Fibroblast of pulmonary artery (primary cell): ENCODE measurements at places on chromosomes 1 and 21.

DNA sequence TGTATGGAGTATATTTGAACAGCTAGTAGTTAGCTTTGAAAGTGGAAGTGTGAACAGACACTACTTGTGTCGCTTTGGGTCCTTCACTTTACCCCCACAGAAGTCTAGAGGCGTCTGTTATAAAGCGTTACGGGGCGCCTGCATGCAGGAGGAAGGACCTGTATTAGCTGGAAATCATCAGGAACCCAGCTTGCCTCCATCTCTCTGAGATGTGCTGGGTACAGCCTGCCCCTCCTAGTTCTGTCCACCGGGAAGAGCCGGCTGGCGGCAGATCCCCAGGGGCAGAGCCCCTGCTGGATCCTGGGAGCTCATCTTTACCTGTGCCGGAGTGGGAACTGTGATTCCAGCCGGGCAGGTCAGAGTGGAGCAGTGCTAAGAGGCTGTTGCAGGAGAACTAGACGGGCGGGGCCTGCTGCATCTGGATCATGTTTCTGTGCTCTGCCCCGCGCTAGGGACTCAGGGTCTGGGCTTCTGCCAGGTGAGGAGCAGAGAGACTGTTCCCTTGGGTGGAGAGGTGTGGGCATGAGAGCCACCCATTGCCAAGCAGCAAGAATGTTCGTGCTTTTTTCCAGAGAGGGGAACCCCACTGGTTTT is 22.3 kb upstream of the SPSB1 start:
- no peak for DNase-seq

DNA sequence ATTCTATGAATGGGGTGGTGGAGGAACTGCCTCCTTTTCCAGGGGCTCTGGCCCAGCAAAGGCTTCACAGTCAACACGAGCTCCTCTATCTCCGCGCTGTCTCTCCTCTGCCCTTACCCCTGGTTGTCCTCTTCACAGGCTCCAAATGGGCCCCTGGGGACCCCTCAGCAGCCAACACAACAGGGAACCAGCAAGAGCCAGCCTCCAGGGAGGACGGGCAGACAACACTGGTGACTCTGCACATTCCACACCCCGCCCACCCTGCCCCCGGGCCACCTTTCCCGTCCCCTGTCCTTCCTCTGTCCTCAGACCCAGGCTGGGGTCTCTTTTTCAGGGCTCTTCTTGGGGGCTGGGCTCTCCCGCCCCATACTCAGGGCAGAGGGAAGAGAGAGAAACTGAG is 17.5 kb upstream of the ETV3 start:
- no peak for DNase-seq

DNA sequence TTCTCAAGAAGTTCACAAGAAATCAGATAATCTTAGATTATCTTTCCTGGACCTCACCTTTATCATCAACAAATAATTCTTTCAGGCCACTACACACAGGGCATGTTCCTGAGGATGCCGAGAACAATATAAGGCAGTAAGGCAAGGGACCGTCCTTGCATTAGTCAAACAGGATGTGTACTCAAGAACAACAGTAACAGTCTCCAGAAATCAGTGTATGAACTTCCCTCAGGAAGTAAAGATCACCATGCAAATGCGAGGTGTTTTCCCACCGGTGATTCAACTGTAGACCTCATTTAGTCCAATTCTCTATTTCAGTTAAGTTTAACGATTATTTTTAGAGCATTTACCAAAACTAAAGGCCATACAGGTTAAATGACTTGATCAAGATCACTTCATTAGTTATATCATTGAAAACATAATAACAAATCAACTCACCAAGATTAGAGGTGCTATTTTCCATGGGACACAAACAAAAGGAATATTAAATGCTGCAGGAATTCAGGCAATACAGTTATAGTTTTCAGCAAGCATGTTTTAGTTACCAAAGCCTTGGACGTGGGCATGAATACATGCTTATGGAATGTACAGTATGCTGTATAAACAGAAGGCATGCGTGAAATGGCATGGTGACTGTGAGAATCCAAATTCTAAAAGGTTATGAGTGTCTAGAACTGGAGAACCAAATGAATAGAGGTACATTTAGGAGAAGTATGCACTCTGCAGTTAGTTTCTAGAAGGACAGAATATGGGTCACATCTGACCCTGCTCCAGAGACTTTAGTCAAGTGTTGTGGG is 145.2 kb downstream of the TNR start:
- peak; percentile 44 for DNase-seq

- DNase-seq: no peak
These were observed 3.6 kb downstream of the B4GALT3 start for GRCh38 chr1:161173711-161174110.

- peak; percentile 6 for DNase-seq
These were observed 40.3 kb downstream of the CFHR5 start for GRCh38 chr1:197017558-197018146.

GRCh38 chr1:155073377-155074242 is 5.0 kb upstream of the EFNA3 start:
- no peak for DNase-seq

DNA sequence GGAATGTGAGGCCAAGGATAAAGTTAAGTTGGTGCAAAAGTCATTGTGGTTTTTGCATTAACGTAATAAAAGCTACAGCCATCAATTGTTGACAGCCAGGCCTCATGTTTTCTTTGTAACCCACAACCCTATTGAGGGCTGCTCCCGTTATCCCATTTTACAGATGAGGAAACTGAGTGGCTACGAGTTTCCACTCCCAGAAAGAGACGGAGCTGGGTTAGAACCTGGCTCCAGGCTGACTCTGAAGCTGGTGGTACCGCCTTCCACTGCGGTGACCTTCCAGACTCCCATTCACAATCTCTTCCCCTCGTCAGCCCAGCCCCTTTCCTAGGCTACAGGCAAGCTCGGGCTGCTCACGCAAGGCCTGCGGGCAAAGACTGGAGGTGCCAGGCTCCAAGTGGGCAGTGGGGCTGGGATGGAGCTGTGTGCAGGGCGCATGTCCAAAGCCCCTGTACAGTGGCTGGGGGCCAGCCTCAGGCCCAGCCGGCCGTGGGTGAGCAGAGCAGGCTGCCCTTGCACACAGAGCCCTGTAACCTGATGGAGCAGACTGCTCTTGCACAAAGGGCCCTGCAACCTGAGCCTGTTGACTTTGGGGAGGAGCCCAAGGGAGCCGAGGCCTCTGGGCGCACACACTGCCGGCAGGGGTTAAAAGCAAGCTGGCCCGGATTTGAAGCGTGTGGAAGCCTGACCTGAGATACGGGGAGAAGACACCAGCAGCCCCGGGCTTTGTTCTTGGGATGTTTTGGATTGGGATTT is 97.4 kb upstream of the TMPRSS2 start:
- DNase-seq: no peak

DNA sequence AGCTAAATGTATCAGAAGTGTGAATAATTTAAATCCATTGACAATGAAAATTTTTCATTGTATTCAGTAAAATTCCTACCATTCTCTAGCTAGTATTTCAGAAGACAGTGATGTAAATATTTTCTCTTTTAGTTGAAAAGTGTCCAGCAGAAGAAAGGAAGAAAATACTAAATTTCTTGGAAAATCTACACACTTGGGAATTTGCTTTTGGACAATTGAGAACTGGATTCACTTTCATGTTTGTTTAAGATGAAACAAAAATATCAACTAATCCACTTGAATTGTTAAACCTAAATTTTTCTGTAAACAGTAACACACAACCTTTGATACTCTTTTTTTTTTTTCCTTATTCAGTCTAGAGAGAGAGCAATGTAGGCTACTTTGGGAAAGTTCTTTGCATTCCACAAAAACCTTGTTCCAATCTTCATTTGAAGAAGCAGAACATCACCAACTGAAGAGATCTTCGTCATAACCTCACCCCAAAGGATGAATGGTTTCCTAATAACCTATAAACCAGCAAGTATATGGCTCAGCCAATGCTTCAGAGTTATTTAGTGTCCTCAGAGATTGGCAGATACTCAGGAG is 155.1 kb upstream of the GORAB start:
- DNase-seq: no peak

DNA sequence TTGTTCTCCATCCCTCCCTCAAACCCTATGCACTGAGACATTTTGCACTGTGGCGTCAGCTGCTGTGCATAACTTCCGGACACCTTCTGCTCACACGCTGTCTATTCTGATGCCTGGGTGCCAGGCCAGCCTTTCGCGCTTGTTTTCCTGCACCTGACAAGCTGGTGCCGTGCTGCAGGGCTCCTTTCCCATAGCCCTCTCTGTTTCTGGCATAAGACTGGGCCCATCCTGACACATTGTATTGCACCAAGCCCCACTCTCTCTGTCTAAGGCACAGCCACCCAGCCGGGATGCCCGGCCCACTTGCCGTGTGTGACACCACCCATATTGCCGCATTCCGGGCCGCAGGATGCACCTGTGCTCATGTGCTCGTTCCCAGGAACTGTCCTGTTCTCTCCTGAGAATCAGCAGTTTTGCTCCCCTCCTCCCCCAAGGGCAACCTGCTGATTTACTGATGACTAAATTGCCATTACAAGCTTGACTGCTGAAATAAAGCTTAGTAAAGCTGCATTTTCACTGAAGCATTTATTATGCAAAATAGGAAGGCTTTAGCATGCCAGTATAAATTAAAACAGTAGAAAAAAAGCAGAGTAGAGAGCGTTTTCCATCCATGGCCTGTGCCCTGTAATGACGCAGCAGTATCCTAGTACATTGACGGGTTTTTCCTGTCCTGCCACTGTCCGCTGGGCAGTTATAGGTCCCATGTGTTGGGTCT is 88.0 kb downstream of the CD247 start:
- no peak for DNase-seq

GRCh38 chr1:245313576-245313975 is 158.8 kb downstream of the KIF26B start:
- DNase-seq: no peak

DNA sequence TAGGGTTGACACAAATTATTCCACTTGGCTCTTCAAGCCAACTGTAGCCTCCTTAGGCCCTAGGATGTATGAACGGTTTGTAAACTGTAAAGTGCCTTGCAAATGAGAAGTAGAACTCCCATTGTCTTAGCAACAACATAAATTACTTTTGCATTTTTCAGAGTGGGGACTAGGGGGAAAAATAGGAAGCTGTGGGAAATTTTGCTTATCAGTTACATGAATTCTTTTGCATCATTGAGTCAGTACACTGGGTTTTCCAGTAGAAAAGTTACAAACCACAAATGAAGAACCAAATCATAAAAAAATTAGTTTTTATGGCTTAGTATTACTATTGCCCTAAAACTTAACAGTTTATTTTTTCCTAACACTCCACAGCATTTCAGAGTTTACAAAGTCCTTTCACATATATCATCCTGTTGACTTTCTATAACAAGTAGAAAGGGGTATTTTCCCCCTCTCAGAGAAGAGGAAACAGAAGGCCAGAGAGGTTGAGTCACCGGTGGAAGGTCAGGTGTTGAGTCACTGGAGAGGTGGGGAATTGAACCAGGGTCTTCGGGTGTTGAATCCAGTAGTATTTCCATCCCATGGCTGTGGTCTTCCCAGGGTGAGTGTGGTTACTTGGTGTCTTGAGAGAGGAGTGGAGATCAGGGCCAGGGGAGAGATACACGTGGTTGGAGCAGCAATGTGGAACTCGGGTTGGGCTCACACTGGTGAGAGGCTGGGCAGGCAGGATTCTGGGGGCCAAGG is 71.9 kb upstream of the USP24 start:
- peak; percentile 37 for DNase-seq

DNA sequence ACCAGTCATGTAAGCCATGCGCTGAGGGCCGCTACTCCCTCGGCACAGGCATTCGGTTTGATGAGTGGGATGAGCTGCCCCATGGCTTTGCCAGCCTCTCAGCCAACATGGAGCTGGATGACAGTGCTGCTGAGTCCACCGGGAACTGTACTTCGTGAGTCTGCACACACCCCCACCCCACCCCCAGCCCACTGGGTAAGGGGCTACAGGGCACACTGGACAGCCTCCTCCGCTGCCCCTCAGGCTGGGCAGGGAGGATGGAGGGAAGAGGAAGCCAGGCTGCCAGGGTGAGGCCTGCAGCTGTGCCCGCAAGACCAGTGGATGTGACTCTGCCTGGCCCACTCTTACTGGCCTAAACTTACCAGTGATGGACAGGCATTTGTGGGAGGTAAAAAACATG is 49.2 kb upstream of the SARS1 start:
- no peak for DNase-seq

DNA sequence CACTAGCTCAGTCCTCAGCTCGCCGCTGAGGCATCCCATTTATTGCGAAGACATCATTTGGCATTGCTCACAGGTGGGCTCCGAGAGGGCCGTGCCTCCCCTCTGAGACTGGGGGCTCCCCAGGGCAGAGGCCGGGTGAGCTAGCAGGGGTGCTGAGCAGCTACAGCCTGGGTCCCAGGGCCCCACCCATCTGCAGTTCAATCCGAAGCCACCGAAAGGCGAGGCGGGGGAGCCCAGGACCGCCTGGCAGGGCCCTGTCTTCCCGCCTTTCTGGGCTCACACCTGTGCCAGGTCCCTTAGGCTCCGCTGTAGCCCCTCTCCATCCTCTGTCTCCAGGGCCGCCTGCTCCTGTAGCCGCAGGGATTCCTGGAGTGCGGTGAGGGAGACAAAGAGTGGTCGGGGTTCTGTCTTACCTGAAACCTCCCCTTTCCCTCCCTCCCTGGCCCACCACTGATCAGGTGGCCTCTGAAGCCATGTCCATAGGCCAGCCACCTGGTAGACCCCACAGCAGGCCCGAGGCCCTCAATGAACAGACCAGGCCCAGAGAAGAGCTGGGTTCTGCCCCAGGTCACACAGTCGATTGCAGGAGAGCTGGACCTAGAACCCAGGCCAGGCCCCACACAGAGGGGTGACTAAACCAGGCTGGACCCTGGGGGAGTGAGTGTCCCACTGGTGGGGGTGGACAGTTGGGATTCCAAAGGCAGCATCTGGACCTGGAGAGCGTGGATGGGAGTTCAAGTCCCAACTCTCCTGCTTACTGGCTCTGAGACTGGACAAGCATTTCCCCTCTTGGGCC is 18.1 kb upstream of the NBPF1 start:
- DNase-seq: no peak

GRCh38 chr1:205578780-205579571 is 52.8 kb downstream of the ELK4 start:
- no peak for DNase-seq

GRCh38 chr1:31691446-31691845 is 12.4 kb downstream of the COL16A1 start:
- no peak for DNase-seq

DNA sequence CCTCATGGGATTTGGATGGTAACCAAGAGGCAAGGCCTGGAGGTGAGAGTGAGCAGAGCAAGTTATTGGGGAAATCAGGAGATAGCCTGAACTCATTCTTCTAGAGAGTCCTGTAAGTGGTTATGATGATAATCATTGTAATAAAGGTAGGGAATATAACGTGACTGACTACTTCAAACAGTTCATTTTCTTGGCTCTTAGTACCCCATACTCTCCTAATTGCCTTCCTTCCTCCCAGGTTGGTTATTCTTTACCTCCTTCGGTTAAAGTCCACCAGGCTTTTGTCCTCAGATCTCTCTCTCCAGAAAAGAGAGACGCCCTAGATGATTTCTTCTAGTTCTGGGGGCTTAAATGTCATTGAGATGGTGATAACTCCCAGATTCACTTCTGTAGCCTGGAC is 35.3 kb downstream of the KIF1B start:
- no peak for DNase-seq

GRCh38 chr1:226827458-226827857 is 43.0 kb upstream of the PSEN2 start:
- peak; percentile 8 for DNase-seq
